Fibroblast of the aortic adventitia (primary cell): ENCODE measurements at places on chromosomes 1 and 21.

GRCh38 chr1:93029317-93029716 lies 49.8 kb upstream of the MTF2 start:
- DNase-seq = no peak

DNA sequence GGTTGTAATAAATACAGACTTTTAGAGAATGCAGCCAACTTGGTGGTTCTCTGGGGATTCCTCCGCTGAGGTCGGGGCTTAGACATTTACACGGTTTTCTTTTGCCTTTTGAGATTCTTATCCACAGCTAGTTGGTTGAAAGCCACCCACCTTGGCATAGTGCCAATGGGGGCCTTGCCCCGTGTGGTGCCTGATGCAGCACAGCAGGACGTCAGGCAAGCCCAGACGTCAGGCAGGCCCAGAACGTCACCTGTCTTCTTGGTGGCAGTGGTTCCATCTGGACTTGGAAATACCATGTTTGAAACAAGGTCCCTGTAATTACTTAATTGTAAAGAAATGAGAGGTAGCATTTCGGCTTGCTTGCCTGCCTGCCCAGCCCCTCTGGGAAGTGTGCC lies 78.5 kb downstream of the GALNT2 start:
- no peak for DNase-seq

DNA sequence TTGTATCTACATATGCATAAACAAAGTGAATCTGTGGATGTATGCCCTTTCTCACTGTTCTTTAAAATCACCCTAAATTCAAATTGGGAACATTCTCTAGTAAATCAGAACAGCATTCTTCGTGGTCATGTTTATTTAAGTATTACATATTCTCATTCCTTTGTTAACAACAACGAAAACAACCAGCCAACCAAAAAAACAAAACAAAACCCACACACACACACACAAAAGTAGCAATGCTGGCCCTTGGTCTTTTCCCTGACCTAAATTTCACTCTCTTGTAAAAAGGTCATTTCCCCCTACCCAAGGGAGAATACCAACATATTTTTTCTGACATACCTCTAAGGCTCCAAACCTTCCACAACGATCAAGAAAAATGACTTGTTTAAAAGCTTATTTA lies 102.6 kb downstream of the NRIP1 start:
- DNase-seq = no peak

DNA sequence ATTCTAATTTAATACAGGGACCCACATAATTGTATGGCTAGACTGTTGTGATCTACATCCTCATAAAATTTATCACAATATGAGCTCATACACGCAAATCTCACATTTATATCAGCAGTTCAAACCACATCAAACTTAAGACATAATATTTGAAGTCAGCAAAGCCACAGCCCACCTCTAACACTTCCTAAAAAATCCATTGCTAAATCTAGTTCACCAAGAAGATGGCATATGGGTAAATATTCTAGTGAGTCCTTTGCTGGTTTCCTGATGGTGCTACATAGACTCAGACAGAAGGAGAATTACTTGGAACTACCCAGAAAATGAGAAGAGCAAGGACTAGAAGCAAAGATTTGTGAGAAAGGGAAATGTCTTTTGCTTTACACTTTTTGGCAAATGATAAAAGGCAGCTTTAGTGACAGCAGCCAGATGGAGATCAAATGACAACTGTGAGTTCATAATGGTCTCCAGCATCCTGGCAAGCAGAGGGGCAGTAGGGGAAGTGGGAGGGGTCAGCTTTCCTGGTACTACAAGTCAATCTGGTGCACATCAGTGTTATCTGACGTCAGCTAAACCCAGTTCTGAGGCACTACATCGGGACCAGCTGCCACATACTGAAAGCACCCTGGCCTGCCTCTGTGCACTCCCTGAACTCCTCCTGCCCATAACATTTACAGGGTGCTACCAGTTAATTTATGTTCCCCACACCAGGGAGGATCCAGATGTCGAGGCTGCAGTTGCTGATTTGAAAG lies 10.6 kb upstream of the GADD45A start:
- DNase-seq = peak; percentile 79

DNA sequence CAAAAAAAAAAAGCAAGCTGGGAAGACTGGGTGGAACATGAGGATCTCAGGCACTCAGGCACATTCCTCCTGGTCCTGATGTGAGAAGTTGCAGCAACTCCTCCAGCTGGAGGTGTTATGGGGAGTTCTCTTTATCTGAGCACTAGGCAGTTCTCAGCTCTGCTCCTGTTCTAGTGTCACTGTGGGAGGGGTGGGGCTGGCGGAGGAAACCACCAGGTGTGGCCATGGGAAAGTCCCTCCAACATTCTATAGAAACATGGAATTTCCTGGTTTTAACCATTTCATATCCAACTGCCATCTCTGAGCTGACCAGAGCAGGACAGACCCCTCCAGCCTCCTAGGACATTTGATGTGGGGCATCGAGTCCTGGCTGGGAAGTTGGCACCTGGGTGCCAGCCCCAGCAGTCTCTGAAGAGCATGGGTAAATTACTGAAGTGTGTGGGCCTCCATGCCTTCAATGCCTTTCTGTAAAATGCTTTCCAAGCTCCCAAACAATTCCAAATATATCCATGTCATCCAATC lies 804 bp upstream of the IKBKE start:
- DNase-seq = no peak
